ENCODE measurements at places on chromosomes 3 and 15.

DNA sequence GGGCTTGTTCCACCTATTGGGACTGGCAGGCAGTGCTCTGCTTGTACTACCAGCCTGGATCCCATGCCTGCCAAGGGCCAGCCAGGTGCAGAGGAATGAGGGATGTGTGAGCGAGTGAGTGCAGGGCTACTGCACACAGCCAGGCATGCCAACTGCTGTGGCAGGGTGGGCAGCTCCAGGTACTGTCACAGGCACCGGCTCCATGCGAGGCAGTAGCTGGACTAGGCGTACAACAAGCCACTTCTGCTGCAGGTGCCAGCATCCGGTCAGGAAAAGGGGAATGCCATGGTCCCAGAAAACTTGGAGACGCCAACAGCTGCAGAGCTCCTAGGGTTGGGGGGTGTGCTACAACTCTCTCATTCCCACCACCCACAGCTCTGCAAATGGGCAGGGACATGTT, 1356.7 kb downstream of the SI start:
- no peak for DNase-seq

- DNase-seq: no peak
Observed at GRCh38 chr3:12983319-12983718, 89.9 kb downstream of the IQSEC1 start.

DNA sequence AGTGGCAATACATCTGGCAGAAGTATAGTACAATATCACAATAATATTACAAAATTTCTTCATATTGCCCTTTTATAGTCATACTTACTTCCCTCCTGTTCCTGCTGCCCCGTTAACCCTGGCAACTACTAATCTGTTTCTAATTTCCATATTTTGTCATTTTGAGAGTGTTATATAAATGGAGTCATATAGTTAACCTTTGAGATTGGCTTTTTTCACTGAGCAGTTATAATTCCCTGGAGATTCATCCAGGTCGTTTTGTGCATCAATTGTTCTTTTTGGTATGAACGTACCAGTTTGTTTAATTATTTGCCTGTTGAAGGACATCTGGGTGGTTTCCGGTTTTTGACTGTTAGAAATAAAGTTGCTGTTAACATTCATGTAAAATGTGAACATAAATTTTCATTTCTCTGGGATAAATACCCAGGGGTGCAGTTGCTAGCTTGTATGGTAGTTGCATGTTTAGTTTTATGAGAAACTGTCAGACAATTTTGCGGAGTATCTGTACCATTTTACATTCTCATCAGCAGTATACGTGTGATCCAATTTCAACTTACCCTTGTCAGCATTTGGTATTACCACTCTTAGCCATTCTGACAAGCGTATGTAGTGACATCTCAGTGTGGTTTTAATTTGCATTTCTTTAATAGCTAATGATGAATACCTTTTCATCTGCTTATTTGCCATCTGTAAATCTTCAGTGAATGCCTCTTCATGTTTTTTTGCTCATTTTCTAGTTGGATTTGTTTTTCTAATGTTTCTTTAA, 32.2 kb upstream of the IL20RB start:
- DNase-seq: no peak

DNA sequence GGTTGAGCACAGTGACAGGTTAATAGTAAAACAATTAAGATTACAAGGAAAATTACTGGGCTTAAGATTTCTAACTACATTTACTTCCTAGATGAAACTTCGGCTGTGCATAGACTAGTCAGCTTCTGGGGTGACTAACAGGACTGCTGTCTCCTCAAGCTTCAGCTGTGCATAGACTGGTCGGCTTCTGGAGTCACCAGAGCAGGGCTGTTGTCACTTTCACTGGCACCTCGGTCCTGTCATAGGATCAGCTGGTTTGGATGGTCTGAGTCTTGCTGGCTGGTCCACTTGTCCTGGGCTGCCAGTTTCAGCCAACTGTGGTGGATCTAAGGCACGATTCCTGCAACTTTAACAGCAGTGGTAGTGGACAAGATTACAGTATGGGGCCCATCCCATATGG, 23.9 kb upstream of the ACAD9 start:
- no peak for DNase-seq

GRCh38 chr15:31262901-31263671, 63.5 kb upstream of the KLF13 start:
- no peak for DNase-seq

DNA sequence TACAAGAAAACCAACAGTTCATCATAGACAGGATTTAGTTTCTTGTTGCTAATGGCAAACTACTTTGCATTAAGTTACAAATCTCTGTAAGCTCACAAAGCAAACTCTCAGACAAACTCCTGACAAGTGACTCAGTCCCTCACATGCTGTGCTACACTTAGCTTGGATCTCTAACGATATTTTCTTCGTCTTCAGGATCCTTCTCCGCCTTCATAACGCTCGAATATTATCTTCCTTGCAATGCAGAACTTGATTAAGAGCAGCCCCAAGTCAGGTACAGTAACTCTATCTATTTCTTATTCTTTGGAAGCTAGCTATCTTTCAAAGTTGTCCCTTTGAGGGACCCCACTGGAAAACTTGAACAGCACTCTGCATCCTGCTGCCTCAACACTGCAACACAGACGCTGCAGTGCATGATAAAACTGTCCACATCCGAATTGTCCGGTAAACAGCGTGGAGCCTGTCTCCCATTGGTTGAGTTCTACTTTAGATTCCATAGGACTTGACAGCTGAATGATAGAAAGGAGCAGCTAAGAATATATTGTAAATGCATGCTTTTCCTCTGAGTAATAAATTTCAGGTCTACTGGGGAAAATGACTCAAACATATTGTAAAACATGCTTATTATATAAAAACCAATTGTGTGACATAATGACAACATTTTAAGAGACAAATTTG, 61.3 kb downstream of the UACA start:
- no peak for DNase-seq

DNA sequence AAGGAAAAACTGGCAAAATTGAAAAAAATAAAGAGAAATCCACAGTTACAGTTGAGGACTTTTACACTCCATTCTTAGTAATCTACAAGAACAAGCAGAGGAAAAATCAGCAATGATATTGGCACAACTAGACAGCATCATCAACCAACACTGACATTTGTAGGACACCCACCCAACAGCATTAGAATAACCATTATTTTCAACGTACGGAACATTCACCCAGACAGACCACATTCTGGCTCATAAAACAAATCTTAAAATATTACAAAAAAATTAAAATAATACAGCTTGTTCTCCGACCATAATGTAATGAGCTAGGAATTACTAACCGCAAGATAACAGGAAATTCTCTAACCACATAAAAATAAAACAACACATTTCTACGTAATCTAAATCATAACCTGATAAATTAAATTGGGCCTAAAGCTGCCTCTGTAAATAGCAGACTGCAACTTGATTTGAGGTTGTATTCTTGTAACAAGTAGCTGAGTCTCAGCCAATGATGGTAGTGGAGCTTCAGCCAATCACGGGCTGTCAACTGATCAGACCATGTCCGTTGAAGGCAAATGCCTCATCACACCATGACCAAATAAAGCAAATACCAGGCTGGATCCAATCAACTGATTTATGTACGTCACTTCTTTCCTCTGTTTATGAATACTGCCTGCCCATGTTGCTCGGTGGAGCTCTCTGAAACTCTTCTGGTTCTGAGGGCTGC, 9.2 kb downstream of the PLSCR4 start:
- no peak for DNase-seq
